Progenitor cell of endocrine pancreas (in vitro differentiated cells): ENCODE measurements at places on chromosomes 4 and X. TPM values are rescaled to one million over a fixed set of nuclear protein-coding genes. Genes with fewer than 3 reads are reported as not detected.

DNA sequence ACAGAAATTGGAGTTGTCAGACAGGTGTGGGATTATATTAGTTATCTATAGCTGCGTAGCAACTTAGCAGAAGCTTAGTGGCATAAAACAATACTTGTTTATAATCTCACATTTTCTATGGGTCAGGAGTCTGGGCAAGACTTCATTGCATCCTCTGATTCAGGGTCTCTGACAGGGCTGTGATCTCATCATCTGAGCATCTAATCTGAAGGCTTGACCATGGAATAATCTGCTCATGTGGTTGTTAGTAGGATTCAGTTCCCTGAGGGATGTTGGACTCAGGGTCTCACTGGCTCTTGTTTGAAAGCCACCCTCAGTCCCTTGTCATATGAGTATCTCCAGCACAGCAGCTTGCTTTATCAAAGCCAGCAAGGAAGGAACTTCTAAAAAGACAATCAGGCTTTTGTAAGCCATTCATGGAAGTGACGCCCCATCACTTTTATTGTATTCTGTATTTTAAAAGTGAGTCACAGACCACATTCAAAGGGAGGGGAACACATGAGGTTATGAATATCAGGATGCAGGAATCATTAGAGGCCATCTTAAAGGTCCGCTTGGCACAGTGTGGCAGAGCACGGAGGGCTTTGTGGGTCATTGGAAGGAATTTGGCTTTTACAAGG is 37.2 kb upstream of the FAM9B start:
- DNase-seq: no peak

Gene CENPVL3
- 4.6 and 5.4 TPM in 2 replicates for total RNA-seq

DNA sequence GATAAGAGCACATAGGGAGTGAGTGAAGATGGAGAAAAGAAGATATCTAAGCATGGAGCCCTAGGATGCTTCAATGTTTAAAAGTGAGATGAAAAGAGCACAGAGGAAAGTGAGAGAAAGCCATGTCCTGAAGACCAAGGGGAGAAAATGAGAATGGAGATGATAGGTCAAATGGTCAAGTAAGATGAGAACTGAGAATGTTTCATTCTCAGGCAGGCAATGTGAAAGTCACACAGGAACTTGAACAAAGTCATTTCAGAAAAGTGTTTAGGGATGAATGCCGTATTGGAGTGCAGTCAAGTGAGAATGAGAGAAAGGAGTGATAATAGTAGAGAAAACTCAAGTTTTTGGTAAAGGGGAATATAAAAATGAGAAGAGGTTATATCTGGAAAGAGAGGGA is 148.7 kb upstream of the PTCHD1 start:
- DNase-seq: no peak

GRCh38 chr4:149766135-149766534 is 49.5 kb downstream of the IQCM start:
- DNase-seq: no peak

DNA sequence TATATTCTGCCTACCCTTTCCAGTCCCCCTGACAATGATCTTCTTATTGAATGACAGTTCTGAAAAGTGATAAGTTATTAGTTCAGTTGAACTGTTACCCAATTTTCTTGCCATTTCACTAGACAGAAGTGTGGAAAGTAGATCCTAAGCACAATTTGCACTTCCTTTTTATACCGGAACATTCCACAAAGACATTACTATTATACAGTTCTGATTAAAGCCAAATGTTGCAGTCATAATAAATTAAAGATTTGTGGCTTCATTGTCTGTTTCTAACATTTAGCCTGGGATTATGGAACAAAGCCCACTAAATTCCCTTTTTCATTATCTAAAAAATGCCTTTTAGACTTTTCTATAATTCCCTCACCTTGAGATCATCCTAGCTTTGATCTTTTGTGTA is 13.8 kb downstream of the SH3BGRL start:
- no peak for DNase-seq

DNA sequence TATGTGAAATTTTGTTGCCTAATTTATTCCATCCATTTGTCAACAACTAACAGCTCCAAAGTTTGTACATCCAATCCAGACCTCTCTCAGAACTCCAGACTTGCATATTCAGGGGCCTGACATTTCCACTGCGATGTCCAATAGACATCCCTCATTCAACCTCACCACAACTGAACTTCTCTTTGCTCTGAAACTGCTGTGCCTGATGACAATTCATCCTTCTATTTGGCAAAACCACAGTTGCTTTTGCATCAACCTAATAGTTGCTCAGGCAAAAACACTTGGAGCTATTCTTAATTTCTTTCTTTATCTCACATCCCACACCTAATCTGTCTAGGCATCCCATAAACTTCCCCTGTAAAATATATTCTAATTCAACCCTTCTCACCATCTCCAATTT is 56.5 kb downstream of the ANTXR2 start:
- no peak for DNase-seq

- no peak for DNase-seq
Measured at GRCh38 chr4:40283968-40284367, 51.2 kb upstream of the CHRNA9 start.

DNA sequence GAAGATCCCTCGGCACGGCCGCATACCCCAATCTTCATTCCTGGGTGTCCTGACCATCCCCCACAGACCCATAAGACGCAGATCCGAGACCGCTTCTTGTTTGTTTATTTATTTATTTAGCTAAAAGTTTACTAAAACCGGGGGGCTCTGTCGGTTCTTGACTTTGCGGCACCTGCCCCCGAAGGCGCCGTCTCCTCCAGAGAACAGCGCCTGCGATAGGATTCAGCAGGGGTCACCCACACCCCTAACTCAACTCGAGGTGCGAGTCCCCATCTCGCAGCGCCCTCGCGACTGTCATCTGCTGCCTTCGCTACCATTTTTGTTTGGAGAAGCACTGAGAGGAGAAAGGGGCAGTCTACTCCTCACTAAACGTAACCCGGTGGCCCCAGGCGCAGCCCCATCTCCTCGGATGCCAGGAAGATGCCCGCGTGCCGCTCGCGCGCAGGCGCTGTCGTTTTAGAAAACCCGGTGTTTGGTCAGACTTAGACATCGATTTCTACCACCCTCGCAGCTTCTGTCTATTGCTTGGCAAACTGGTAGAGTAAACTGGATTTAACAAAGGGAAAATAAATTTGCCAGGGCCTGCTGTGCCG is 18.9 kb upstream of the GPR101 start:
- no peak for DNase-seq

DNA sequence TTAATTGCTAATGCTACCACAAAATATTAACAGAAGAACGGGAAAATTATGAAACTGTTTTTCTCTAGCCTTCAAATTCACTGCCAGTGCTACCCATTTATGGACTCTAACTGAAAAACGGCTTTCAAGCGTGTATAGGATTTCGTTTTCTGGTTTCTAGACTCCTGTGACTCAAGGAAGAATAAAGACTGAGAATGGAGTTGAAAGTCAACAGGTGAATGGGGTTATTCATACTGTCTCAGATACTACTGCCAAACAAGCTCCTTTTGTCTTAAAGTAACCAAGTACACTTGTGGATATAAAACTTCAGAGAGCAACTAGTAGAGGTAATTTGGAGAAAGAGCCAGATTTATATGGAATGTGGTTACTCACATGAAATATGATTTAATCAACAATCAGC is 251.1 kb upstream of the ITM2A start:
- no peak for DNase-seq
